NCI-H510A treated with DMSO at 0.1 percent for 48 hours (cell line): ENCODE measurements at places on chromosomes 13 and 19.

- no peak for DNase-seq
These were observed 13.6 kb downstream of the HIPK4 start for GRCh38 chr19:40376286-40376862.

DNA sequence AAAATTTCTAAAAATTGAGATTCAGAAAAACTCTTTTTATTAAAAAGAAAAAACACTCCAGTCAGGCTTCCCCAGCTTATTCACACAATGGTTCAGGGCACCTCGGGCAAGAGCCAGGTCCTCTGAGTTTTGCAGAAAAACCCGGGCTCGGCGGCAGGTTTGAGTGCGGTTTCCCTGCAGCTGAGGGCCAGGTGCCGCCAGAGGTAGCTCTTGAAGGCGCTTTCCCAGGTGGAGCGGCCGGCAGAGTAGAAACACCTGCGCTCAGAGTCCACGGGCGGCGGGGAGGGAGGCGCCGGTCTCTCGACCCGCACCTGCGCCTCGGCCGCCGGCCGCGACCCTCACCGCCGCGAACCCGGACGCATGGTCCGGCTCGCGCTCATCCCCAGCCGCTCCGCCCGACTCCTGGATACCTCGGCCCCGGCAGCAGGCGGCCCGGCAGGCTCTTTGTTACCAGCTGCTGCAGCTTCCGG, 444 bp downstream of the PROSER1 start:
- DNase-seq, result no peak

GRCh38 chr19:44367024-44367423, 10.5 kb upstream of the ZNF112 start:
- no peak for DNase-seq

DNA sequence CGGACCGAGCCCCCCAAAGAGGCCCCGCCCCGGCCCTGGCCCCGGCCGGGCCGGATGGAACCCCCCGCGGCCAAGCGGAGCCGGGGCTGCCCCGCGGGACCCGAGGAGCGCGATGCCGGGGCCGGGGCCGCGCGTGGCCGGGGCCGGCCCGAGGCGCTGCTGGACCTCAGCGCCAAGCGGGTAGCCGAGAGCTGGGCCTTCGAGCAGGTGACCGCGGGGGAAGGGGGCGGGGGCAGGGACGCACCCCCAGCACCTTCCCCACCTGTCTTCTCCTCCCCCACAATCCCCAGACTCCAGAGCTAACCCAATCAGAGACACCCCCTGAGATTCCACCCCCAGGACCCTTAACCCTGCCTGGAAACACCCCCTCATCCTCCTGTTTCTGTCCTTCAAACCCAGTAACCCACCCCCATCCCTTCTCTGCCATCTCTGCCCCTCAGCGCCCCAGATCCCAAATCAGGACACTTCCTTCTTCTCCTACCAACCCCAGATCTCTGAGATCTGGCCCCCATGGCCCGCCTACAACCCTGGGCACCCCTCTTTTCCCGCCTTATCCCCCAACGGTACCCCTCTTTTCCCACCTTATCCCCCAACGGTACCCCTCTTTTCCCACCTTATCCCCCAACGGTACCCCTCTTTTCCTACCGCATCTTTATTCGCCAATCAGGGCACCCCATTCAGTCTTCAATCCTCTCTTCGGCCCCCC, 505 bp downstream of the ZSWIM4 start:
- no peak for DNase-seq

DNA sequence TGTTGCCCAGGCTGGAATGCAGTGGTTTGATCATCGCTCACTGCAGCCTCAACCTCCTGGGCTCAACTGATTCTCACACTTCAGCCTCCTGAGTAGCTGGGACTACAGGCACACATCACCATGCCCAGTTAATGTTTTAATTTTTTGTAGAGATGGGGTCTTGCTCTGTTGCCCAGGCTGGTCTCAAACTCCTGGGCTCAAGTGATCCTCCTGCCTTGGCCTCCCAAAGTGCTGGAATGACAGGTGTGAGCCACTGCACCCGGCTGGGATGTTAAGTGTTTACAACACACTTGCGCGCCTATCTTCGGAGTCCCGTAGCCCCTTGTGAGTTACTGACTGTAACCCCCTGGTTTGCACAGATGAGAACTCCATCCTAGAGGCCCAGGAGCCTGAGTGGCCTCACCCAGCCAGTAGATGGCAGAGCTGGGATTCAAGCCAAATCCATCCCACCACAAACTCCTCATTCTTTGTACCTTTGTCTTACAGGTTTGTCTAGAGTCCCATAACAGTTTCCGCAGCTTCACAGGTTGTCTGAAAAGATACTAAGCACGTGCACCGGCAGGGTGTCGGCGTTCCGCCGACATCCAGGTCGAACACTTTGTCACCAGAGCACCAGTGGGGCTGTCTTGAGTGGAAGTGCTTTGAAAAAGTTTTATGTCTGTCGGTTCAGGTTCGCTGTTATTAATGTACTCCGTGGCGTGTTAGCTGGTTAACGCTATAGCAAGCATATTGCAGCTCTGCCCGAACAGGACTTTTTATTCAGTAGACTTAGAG, 14.7 kb downstream of the MAG start:
- no peak for DNase-seq

GRCh38 chr19:17753976-17754375, 2.7 kb downstream of the FCHO1 start:
- DNase-seq, result no peak

DNA sequence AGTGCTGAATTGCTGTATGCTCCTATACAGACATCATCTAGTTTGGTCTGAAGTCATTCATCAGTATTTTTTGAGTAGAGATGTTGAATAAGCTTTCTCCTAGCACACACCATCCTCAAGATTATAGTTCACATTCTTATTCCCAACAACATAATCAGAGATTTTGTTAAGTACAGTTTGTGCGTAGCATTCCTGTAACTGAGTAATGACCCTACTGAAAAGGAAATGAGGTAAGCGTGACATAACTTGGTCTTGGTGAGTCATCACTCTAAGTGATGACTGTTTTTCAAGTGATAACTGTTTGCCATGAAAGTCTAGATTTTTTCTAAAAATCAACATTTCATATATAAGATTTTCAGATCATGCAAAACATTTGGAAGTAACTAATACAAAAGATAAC, 18.5 kb upstream of the FAM216B start:
- DNase-seq, result no peak

- no peak for DNase-seq
These were observed 503.0 kb downstream of the LIG4 start for GRCh38 chr13:107712145-107712860.

DNA sequence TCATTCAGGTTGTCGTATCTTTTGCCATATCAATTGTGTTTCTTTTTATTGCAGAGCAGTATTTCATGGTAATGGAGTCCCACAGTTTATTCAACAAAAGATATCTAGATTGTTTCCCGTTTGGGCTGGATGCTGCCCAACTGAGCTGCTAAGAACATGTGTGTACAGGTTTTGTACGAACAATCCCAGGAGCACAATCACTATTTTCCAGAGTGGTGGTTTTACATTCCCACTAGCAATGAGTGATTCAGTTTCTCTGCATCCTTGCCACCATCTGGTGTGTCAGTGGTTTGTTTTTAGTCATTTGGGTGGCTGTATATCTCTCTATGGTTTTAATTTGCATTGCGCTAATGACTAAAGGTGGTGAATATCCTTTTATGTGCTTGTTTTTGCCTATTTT, 52.7 kb upstream of the ZDHHC20 start:
- DNase-seq, result no peak

GRCh38 chr19:16204005-16204294, 6.2 kb downstream of the AP1M1 start:
- DNase-seq, result no peak

GRCh38 chr13:75637181-75637750, 1.1 kb downstream of the LMO7 start:
- no peak for DNase-seq
